ENCODE measurements at places on chromosomes 12 and 14.

DNA sequence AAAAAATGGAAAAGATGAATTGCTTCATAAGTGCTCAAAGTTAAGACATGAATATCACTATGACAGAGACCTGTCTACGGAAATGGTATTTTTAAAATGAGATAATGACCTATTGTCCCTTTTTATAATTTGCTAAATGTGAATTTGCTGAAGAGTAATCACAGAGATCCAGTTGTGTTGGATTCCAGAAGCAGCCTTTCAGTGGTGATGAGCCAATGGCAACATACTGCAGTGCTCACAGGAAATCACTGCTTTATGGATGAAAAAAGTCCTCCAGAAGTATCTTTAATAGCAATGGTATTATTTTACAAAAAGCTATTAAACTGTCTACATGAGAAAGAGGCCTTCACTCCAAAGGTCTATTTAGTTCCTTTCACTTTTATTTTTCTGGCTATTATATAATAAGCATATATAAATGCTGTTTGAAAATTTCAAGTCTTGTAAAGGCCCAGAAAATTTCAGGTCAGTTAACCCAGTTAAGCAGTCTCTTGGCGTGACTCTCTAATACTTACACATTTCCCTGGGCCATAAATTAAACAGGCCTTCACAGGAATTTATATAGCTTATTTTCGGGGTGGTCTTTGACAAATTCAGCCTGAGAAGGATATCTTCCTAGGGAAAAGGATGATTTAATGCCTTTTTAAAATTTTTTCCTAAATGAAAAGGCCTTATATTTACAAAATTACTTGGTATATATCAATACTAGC is 55.4 kb downstream of the KCNJ8 start:
- DNase-seq: no peak

DNA sequence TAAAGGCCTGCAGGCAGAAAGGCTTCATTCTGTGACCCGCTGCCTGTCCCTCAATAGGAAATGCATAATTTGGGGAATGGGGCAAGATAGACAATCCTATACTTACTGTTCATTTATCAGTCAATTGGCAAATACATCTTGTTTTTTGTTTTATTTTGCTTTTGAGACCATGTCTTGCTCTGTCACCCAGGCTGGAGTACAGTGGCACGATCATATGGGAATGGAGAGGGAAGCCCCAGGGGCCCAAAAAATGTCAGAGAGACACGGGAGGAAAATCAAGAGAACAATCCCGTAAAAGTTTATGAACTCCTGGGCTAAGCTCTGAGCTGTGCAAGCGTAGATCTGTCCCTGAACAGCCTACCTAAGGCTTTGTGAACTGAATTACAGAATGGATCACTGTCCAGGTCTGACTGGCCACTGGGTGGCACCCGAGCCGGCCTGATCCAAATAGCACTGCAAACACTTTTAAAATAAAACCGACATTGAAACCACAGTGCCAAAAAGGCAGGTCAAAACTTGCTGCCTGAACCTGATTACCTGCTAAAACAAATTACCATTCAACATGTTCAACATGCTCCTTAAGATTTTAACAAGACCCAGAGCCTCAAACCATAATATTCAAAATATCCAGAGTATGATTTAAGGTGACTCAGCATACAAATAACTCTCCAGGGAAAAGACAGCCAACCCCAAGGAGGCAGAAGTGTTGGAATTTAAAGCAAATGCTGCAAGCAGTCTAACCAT is 11.8 kb downstream of the COPS7A start:
- DNase-seq: no peak

DNA sequence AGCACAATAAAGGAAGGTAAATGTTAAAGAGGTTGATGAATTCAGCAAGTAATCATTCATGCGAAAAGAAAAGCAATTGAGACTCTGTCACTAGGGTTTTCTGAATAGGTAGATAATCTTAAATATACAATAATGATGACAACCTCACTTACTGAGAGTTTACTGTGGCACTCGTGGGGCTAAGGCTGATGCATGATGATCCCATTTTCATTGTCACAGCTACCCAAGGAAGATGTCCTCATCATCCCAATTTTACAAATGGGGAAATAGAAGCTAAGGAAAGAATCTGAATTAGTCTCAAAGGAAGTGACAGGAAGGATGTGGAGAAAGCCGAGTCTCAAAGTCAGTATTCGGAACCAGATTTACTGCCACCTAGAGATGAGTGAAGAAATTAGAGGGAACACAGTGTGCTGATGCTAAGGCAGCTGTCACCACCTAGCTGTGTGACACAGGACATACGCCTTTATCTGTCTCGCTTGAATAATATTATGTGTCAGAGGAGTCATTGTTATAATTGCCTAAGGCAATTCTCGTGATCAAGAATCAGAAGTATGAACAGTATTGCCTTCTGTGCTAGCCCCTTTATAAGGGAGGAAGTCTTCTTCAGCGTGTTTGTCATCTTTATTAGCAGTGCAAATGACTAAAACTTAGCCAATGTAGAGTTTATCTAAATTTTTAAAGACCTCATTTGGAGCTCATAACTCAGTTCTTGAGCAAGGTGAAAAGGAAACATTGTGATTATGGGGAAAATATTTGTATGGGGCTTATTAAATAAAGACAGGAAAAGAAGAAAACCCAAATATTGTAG is 63.2 kb downstream of the ERGIC2 start:
- peak; percentile 9 for DNase-seq

DNA sequence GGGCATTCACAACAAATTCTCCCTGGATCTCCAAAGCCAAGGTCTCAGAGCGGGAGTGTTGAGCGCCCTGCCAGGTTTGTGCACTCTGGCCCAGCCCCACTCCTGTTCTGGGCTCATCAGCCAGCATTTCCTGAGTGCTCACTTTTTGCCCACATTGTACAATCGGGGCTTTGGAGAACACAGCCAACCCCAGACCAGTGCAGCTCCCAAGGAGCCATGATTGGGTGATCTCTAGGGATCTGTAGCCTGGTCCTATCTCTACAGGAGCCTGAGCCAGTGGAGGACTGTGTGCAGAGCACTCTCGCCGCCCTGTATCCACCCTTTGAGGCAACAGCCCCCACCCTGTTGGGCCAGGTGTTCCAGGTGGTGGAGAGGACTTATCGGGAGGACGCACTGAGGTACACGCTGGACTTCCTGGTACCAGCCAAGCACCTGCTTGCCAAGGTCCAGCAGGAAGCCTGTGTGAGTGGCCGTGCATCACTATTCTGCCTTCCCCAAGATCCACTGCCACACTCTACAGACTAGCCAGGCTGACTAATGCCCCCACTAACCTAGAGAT is 2.8 kb downstream of the ARHGEF40 start:
- DNase-seq: no peak

DNA sequence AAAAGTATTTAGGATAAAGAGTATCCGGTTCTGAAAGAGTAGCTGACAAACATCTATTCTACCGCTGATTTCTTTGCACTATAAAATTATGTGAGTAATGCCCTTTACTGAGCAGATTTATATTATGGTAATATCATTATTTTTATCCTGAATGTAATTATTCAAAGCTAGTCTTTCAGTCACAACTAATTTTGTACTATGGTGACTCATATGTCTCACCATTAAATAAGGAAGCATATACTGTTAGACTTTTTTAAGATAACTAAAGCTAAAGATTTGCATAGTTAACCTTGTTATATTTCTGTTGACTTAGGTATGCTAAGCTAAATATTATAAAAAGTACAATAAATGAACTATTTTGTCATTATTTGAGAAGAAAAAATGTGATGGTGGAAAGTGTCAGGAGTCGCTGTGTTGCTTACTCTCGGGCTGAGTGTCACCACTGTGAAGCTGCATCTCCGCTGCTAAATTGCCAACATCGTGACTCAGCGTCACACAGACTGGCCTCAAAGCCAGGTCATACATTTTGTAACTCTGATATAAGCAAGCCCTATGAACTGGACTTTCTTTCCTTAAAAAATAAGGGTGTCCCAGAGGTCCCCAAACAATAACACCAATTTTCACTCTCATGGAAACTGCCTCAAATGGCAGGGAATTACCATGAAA is 69.1 kb upstream of the SSTR1 start:
- DNase-seq: no peak
